ENCODE measurements at places on chromosomes 16 and 17.

GRCh38 chr17:38797158-38797490 is 2.2 kb downstream of the PIP4K2B start:
- no peak for DNase-seq

DNA sequence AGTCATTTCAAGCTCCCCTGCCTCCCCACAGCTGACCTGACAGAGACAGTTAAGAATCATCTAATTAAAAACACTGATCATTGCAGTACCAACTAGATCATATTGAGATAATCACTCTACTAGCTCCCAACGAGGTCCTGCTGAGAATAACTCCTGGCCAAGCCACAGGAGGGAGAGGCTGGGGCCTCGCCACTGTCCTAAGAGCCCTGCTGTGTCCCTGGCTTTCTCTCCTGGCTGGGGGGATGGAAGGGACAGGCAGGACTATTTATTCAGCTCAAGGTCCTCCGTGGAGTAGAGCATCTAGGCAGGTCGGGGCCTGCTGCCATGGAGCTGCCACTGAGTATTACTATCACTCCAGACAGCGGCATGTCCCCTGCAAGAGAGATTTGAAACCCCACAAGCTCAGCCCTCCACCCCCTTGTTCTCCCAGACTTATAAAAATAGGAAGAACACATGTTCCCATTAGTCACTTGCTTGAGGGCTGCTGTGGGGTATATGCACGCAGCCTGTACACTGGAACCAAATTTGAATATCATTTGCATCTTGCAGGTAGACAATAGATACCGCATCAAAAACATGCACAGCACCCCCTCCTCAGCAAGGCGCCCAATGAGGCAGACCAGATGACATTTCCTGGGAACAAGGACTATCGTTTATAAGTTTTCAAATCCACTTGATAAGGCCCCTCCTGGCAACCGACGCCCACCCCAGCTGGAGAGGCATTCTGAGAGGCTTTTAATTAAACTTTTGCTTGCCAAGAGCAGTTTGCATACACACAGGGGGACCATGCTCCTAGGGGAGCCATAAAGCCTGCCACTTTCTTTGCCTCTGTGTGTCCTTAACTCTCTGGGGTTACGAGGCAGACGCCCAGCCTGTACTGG is 385.2 kb upstream of the ZFHX3 start:
- no peak for DNase-seq

DNA sequence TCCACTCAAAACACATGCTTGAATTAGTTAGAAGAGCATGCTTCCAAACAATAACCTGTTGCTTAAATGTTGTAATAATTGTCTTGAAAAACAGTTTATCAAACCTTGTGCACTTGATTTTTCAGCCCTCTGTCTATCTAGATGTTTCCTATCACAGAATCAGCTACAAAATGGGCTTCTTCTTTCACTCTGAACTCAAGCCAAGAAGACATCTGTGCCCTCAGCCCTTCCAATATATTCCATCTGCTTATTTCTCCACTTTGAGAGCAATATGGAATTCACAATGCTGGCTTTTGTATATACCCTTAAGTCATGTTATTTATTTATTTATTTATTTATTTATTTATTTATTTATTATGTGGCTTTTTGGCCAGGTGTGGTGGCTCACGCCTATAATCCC is 234.2 kb downstream of the TOX3 start:
- no peak for DNase-seq

DNA sequence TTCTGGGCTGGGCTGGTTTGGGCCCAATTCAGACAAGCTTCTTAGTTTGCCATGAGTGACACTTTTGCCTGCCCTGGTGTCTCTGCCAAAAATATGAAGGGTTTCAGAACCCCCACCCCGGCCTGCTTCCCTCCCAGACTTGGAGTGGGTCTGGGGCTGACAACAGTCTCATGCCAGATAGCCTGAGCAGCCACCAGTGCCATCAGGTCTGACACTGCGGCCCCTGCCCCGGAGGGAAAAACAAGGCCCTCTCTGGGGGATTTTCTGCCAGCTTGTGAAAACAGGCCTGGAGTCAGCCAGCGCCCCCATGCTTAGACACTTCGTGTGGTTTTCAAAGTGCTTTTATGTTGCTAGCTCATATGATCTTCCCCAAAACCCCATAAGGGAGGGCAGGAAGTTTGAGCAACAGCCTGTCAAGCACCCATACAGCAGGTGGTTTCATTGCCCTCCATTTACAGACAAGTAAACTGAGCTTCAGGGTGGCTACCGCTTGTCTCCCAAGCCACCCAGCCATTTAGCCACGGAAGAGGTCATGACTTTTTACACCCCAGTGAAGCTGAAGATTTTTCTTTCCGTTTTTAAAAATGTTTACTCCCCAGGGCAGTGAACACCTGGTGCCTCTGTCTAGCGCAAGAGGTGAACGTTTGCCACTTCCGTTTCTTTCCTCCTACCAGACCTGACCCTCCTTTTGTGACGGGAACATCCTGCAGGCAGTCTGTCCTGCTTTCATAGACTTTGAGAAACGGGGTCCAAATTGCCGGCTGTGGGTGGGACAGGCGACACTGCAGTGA is 300.6 kb downstream of the SEC14L1 start:
- DNase-seq: peak; percentile 93

GRCh38 chr16:1745900-1746692 is 25.2 kb downstream of the NME3 start:
- DNase-seq: no peak

GRCh38 chr16:48817032-48817431 is 207.1 kb upstream of the N4BP1 start:
- no peak for DNase-seq

DNA sequence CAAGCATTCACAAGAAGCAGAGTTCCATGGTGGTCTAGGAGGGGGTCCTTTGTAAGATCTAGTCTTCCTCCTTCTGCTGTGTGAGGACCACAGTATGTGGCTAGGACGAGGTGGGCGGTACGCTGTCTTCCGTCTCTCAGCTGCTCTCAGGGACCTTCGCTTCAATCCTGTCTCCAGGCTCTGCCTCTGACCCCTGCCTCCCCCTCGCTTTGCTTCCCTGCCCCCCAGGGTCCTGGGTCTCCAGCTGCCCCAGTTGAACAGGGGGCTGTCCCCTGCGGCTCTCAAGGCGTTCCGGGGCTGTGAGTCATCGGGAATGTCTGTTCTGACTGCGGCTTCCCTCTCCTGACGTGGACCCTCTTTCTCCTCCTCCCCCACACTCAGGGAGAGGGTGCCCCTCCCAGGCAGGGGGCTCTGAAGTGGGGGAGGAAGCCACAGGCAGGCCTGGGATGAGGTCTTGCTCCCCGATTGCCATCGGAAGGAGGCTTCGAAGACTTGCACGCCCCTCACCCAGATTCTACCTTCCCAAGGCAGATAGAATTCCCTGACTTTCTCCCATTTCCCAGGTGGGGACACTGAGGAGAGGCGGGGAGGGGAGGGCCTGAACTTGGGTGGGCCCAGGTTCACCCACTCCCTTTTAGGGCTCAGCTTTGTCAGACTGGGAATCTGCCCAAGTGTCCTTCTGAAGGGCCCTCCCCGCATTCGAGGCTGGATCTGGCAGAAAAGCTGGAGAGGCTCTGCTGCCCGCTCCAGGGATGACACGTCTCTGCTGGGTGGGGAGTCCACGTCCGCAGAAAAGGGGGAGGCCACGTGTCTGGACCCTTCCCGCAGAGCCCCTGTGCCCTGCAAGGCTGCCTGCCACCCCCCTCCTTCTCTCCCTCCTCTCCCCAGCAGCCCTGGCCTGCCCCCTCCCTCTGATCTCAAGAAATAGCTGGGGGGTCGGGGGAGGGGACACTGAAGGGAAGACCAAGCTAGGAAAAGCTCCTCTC is 9.1 kb upstream of the COL1A1 start:
- DNase-seq: no peak

DNA sequence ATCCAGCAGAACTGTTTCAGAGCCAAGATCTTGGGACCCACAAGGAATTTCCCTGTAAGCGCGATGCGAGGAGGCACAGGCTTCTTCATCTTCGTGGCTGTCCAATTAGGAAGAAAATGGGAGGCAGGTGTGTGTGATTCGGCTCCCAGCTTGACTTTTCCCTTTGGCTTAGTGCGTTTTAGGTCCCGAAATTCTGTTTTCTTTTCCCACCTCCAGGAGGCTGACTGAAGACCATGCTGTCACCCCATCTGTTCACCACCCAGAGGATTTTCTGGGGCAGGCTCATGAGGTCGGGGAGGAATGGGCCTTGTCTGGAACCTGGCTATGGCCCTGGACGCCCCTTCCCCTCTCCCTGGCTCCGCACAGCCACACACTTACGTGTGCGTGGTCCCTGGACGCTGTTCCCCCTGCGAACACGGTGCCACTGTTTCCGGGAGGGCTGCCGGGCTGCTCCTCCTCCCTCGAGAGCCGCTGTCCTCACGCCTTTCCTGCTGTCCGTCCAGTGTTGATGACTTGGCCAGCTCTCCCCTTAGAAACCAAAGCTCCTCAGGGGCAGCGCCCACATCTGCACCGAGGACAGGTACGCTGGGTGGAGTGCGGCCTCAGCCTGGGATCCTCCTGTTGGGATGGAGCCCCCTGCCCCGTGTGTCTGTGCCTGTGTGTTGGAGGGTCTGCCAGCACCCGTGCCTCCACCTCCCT is 2.7 kb upstream of the PABPN1L start:
- DNase-seq: no peak

GRCh38 chr16:74758801-74759200 is 15.8 kb downstream of the FA2H start:
- no peak for DNase-seq

DNA sequence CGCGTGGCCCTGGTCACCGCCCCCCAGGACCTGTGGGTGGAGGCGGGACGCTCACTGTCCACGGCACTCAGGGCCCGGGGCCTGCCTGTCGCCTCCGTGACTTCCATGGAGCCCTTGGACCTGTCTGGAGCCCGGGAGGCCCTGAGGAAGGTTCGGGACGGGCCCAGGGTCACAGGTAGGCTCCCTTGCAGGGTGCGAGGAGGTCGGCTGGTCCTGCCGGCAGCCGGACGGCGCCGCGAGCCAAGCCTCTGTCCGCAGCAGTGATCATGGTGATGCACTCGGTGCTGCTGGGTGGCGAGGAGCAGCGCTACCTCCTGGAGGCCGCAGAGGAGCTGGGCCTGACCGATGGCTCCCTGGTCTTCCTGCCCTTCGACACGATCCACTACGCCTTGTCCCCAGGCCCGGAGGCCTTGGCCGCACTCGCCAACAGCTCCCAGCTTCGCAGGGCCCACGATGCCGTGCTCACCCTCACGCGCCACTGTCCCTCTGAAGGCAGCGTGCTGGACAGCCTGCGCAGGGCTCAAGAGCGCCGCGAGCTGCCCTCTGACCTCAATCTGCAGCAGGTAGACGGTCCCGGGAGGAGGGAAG is 1.3 kb downstream of the GUCY2D start:
- DNase-seq: no peak

DNA sequence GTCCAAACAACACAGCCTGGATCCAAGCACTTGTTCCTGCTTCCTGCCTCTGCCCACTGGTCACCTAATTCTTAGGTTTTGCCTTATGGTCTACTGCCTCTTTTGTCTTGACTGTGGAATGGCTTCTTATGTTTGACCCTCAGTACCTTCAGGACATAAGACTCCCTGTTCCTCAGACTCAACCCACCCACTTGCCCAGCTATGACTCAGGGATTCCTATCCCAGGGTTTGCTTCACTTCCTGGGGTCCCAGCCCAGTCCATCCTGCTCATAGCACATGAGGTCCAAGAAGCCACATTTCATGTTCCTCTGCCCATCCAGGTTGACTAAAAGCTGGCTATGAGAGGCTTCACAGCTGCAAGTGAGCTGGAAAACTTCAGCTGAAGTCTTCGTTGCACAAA is 320.9 kb upstream of the CDH5 start:
- no peak for DNase-seq

DNA sequence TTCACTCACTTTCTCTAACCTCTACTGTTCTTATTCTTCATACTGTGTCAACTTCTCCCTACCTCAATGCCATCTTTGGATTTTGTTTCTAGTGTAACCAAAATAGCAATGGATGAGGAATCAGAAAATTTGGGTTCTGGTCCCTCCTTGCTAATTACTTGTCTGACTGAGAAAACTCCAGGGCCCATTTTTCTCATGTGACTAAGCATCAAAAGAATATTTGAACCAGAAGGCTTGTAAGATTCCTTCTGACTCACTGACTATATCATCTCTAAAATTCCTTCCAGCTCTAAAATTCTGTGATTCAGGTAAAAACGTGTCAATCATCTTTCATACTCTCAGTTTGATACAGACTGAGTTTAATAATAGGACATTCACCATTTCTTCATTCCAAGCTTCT is 57.9 kb downstream of the BRIP1 start:
- DNase-seq: no peak

GRCh38 chr16:50697881-50698767 is 4.7 kb downstream of the NOD2 start:
- peak; percentile 45 for DNase-seq

GRCh38 chr17:75242461-75243042 is 18.9 kb downstream of the GGA3 start:
- DNase-seq: peak; percentile 80

- DNase-seq: no peak
These were observed 30.6 kb upstream of the IRX3 start for GRCh38 chr16:54317101-54317611.

DNA sequence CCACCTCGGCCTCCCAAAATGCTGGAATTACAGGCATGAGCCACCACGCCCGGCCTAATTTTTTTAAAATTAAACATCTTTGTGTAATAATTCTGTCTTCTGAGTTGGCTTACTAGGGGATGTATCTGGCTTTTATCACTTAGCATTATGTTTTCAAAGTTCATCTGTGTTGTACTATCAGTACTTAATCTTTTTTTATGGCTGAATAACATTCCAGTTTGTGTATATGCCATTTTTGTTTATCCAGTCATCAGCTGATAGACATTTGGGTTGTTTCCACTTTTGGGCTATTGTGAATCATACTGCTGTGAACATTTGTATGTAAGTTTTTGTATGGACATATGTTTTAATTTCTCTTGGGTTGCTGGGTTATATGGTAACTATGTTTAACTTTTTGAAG is 69.0 kb downstream of the CHD9 start:
- DNase-seq: no peak

- DNase-seq: no peak
These were observed 192.8 kb downstream of the BANP start for GRCh38 chr16:88144028-88144511.

- no peak for DNase-seq
These were observed 142.8 kb downstream of the AXIN2 start for GRCh38 chr17:65418622-65419021.

GRCh38 chr17:40284085-40284713 is 3.5 kb upstream of the CDC6 start:
- DNase-seq: no peak

Data from T-helper 2 cell (primary cell).